Stimulated activated CD4-positive, alpha-beta T cell treated with anti-CD3 and anti-CD28 coated beads, Interleukin-12 subunit alpha, Interleukin-12 subunit beta, amount 100 ng/mL, for 48 hours (primary cell): ENCODE measurements at places on chromosomes 7 and 10.

- no peak for DNase-seq
Measured at GRCh38 chr7:140348161-140348849, 50.0 kb downstream of the SLC37A3 start.

GRCh38 chr10:67110286-67110685, 184.4 kb downstream of the LRRTM3 start:
- DNase-seq: no peak

- no peak for DNase-seq
Measured at GRCh38 chr7:18536486-18536885, 40.9 kb downstream of the HDAC9 start.

- no peak for DNase-seq
Measured at GRCh38 chr10:106935978-106936451, 228.5 kb downstream of the SORCS1 start.

DNA sequence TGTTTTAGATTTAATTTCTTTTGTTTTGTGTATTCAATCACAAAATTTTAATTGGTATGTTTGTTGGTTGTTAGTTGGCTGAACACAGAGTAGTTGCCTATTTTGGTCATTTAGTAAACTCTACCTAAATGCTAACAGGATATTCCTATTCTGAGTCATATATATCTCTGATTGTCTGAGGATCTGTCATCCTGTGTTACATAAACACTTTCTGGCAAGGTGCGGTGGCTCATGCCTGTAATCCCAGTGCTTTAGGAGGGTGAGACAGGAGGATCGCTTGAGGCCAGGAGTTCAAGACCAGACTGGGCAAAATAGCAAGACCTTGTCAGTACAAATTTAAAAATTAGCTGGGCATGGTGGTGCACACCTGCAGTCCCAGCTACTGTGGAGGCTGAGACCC, 178.6 kb downstream of the PLCE1 start:
- no peak for DNase-seq

DNA sequence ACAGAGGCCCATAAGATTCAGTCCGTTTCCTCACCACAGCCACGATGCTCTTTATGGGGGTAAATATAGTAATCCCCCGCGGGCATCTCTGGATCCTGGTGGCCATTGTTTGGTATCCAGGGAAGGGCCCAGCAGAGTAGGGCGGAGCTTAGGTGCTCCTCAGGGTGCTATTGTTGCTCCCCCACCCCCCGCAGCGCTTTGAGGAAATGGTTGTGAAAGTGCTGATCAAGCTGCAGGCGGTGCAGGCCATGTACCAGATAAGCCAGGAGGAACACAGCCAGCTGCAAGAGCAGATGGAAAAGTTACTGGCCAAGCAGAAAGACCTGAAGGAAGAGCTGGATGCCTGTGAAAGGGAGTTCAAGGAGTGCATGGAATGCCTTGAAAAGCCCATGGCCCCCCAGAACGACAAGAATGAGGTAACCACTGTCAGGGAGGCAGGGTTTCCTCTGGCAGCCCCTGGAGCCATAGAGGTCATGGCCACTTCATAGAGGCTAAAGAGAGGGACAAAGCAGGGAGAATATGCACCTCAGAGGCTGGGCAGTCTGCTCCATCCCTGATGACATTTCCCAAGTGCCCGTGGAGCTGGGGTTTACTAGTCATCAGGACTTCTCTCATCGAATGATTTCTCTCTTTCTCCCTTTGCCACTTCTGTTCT, 17.6 kb upstream of the FLNC start:
- DNase-seq: no peak

DNA sequence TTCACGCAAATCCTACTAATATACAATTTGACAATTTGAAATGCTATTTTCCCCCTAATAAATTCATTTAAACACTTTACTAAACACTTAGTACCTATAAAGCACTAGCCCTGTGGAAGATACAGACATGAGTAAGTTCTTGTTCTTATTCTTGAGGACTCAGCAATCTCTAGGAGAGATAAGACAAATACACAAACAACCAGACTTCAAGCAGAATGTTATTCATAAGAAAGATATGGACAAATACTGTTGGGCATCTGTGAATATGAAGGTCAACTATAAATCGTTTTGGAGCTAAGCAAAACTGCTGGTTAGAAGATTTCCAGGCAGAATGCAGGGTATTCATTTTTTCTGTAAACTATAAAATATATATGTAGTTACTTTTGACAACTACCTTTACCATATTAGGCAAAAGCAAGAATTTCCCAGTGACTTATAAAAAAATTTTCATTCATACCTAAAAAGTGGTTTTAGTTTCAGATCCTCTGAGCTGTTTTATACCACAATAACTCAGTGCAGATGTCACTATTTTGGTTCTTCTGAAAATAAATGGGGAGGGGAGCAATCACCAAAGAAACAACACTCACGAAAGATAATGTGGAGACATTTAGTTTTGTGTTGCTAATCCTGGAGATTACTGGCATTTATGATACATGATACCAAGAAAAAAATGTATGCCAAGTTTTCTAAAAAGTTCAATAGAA, 3.8 kb downstream of the VPS41 start:
- DNase-seq: no peak
